ENCODE measurements at places on chromosomes 6 and 20.

GRCh38 chr6:117624869-117625481 lies 22.7 kb upstream of the GOPC start:
- DNase-seq, result no peak

- no peak for DNase-seq
Observed at GRCh38 chr20:48057251-48057650, 272.0 kb upstream of the SULF2 start.

DNA sequence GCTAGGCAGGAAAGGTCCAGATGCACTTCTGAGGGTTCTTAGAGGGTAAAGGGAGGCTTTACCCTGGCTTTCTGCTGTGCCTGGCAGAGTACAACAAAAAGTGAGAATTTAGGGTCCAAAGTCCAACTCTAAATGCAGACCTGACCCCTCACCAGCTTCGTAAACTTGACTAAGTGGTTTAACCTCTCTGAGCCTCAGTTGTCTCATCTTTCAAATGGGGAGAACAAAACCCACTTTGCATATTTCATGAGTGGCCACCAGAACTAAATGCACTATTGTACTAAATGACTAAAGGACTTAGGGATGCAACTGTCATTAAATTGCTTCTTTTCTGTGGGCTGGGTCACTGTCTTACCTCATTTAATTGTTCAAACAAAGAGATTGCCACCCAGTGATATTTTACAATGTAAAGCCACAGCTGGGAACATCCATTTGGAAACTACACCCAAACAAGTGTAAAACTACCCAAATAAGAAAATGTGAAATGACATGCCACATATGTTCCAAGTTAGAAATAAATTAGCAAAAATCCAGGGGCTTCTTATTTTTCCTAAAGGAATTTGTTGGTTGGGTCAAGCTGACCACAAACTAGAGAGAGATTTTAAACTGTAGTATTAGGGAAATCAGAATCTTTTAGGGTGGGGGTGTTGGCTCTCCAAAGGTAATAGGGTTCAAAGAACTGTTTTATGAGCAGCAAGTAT lies 48.3 kb upstream of the RIN2 start:
- no peak for DNase-seq

DNA sequence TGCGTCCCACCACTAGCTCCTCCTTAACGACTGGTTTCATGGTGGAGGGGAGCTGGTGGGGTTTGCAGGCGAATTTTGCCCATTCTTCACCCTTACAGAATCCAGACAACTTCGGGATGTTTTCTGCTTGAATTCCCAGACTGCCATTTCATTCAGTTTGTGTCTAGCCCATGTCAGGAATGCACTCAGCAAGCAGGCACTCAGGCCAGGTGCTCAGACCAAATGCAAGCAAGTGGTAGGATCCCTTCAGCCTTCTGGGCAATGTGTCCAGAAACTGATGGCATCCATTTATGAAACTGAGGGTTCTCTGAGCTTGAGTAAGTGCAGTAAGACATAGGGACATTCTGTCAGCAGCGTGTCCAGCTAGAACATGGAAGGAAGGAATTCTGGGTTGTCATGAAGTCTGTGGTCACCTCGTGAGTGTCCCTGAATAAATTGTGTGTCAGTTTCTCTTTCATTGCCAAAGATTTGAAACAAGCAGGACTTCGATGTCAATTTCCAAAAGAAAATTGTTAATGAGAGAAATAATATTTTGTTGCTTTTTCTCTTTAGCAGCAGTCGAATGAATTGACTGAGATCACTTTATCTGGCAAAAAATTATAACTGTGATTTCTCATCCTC lies 21.8 kb upstream of the DACT2 start:
- DNase-seq, result no peak

DNA sequence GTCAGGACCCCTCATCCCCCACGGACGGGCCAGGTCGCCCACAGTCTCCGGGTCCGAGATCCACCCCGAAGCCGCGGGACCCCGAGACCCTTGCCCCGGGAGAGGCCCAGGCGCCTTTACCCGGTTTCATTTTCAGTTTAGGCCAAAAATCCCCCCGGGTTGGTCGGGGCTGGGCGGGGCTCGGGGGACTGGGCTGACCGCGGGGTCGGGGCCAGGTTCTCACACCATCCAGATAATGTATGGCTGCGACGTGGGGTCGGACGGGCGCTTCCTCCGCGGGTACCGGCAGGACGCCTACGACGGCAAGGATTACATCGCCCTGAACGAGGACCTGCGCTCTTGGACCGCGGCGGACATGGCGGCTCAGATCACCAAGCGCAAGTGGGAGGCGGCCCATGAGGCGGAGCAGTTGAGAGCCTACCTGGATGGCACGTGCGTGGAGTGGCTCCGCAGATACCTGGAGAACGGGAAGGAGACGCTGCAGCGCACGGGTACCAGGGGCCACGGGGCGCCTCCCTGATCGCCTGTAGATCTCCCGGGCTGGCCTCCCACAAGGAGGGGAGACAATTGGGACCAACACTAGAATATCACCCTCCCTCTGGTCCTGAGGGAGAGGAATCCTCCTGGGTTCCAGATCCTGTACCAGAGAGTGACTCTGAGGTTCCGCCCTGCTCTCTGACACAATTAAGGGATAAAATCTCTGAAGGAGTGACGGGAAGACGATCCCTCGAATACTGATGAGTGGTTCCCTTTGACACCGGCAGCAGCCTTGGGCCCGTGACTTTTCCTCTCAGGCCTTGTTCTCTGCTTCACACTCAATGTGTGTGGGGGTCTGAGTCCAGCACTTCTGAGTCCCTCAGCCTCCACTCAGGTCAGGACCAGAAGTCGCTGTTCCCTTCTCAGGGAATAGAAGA lies 978 bp downstream of the HLA-A start:
- DNase-seq, result no peak

- DNase-seq, result no peak
Observed at GRCh38 chr20:36924167-36925045, 27.1 kb downstream of the SAMHD1 start.

Measured in NCI-H1092 (cell line).